ENCODE measurements at places on chromosomes 6 and 20.

GRCh38 chr20:39946053-39946810, 742.8 kb downstream of the MAFB start:
- DNase-seq = no peak

DNA sequence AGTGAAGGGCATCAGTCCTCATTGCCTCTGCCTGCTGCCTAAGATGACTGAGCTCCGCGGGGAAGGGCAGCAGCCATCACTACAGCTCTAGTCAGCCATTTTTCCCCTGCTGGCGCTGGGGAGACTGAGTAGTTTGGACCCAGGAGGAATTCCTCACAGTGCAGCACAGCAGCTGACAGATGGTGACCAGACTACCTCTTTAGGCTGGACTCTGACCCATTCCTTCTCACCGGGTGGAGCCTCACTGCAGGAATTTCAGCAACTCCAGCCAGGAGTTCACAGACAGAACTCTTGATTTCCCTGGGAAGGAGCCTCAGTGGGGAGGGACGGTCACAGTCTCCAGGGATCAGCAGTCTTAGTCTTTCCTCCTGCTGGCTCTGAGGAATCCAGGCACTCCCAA, 492.0 kb upstream of the MMS22L start:
- no peak for DNase-seq

DNA sequence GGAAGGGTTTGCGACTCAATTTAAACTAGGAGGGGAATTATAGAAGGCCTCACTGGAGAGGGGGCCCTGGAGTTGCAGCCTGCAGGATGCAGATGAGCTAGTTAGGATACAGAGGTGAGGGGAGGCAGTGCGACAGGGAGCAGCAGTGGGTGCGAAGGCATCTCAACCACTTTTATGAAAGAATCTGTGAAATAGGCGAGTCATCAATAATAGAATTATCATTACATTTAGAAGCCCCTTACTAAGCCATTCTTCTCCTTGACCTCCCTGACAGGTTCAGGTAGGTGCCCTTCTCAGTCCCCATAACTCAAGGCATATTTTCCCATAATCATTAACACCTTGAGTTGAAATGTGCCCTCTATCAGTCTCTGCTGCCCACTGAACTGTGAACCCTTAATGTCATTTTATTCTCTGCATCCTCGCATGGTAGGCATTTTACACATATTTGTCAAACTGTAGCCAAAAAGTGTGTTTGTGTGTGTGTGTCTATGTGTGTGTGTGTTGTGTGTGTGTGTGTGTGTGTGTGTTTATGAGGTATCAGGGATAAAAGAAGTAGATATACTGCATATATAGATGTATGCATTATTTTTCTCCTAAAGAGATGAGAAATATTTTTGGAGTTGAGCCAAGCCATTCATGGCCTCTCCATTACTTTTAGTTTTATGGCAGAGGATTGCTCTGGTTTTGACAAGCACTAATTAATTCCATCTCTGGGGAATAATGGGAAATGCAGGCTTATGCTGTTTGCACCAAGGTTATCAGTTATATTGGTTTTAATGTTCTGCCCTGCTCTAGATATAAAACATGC, 898.8 kb downstream of the KIF16B start:
- no peak for DNase-seq

DNA sequence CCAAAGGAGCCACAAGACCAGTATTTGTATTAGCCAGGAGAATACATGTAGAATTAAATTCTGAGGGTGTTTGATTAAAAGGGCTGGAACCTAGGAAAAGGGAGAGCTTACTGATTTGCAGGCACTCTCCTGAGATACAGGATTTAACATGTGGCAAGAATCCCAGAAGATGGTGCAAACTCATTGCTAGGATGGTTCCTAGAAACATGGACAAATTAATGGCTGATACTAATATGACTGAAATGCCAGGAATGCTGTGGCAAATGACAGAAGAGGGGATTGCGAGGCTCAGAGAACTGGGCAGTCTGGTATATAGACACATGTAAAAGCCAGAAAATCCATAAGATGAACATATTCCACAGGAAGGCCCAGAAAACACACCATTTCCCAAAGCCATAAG, 118.1 kb downstream of the RWDD2A start:
- DNase-seq = no peak

GRCh38 chr6:43254138-43254817, 11.0 kb downstream of the TTBK1 start:
- DNase-seq = no peak

DNA sequence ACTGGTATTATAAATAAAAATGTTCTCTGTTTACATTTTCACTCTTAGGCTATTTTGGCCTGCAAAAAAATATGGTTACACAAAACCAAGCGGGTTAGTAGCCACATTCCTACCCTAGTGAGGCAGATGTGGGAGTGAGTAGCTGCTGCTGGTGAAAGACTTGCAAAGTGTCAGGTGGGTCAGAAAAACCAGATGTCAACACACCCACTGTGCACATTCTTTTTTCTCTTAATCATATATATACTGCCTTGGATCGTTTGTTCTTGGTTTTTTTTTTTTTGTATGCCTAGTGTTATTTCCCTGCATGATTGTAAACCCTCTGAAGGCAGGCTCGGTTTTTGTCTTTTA, 68.0 kb upstream of the TFB1M start:
- no peak for DNase-seq

GRCh38 chr20:22223236-22223635, 361.1 kb downstream of the FOXA2 start:
- no peak for DNase-seq

- peak; percentile 27 for DNase-seq
Measured at GRCh38 chr6:91083211-91083610, 496.3 kb upstream of the MAP3K7 start.

- no peak for DNase-seq
Measured at GRCh38 chr20:17797161-17797560, 97.4 kb downstream of the BANF2 start.

Measured in cerebellar cortex (tissue), 1 donor.